ENCODE measurements at places on chromosomes 6 and 20.

DNA sequence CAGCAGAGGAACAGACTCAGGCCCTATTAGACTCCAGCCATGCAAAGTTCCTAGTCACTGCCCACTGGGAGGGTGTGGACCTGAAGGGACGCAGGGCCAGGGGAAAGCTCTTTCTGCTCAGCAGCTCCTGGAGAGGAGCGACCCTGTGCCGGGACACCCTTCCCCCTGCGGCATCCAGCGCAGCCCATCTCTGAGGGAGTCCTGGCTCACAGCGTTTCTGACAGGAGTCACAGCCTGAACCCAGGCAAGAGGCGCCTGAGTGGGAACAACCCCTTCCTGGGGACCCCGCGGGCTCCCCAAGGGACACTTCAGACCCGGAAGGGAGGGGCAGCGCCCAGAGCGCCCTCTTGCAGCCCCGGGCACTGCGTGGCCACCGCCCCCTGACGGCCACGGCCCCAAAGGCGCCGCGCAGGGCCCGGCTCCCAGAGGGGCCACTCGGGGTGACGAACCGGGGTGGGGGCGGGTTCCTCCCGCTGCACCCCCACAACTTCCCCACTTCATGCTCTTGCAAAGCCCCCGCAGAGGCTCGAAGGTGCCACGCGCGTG is 862 bp downstream of the UCKL1 start:
- no peak for DNase-seq

DNA sequence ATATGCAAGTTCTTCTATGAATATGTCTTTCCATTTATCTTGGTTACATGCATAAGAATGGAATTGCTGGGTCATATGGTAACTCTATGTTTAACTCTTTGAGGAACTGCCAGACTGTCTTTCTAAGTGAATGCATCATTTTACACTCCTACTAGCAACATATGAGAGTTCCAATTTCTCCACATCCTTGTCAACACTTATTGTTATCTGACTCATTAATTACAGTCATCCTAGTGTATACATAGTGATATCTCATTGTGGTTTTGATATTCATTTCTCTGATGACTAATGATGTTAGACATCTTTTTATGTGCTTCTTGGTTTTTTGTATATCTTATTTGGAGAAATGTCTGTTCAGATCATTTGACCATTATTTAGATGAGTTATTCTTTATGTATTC is 96.7 kb upstream of the LAMP5 start:
- no peak for DNase-seq

DNA sequence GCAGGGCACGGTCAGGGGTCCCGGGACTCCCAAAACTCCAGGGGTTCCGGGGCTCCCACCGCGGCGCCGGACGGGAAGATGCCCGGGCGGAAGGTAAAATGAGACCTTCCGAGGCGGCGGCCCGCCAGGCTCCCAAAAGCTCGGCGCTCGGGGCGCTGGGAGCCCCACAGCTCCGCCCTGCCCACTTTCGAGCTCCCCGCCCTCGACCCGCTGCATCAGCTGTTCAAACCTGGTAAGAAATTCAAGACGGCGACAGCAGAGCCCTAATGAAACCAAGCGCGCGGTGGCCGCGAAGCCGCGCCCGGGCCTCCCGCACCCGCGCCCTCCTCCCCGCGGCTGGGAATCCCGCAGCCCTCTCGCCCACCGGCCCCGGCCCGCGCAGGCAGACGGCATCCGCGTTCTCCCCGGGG is 369 bp downstream of the SLC4A11 start:
- no peak for DNase-seq

GRCh38 chr6:148999929-149000468 is 253.2 kb downstream of the UST start:
- DNase-seq: no peak

DNA sequence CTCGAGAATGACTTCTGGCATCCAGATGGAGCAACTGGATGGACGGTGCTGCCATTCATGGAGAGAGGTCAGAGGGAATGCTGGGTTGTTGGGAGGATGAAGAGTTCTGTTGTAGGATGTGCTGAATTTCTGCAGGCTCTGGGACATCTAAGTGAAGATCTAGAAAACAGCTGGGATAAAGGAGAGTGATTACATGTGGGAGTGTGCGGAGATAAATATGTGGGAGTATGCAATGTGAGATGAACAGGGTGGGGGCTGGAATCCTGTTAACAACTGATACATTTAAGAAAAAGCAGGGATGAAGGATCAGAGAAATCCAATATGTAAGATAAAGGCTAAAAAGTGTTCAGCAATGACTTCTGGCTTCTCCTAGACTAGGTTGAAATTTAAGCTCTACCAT is 43.1 kb downstream of the FAXC start:
- DNase-seq: no peak

GRCh38 chr20:47054506-47054905 is 159.9 kb downstream of the EYA2 start:
- DNase-seq: no peak

DNA sequence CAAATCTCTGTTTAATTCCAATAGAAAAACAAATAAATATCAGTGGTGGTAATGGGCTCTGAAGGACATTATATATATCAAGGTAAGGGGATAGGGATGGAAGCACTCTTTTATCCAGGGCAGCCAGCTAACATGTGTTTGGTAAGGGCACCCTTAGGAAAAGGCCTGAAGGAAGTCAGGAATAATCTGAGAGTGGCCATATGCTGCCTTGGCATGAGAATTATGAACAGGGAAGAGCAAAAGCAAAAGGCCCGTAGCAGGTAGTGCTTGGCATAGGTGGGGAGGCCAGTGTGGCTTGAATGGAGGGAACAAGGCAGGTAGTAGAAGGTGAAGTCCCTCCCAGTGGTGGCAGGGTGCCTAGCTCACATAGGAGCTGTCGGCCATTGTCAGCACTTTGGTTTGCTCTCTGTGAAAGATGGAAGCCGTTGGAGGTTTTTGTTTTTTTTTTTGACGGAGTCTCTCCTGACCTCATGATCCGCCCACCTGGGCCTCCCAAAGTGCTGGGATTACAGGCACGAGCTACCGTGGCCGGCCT is 39.6 kb upstream of the CSE1L start:
- no peak for DNase-seq

GRCh38 chr20:378961-379336 is 1.6 kb upstream of the TRIB3 start:
- no peak for DNase-seq

GRCh38 chr20:44195605-44196004 is 8.6 kb upstream of the JPH2 start:
- no peak for DNase-seq

DNA sequence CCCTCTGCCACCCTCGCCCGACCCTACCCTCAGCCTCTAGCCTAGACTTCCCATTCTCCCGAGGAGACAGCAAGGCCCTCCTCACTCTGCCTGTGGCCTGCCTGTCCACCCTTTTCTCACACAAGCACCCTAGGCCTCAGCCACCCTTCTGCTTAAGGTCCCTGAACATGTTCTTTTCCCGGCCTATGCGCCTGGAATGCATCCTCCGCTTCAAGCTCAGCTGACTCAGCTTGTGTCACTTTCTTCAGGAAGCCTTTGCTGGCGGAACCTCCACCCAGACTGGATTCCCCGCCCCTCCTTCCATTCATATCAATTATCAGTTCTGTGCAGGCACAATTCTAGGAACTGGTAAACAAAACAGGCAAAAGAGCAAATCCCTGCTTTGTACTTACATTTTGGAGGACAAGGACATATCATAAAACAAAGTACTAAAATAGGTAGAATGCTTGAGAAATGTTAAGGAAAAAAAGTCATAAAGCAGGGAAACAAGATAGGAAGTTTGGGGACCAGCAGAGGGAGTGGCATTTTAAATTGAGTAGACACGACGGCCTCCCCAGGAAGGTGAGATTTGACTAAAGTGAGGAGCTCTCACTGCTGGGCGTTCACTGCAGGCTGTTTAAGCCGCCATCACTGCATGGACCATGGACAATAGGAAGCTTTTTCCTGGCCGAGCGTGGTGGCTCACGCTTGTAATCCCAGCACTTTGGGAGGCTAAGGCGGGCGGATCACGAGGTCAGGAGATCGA is 17.9 kb upstream of the SNHG17 start:
- no peak for DNase-seq

- DNase-seq: no peak
Measured at GRCh38 chr20:36285746-36286447, 20.2 kb upstream of the DLGAP4 start.

- DNase-seq: no peak
Measured at GRCh38 chr6:111846492-111847409, 26.5 kb downstream of the FYN start.

- DNase-seq: no peak
Measured at GRCh38 chr6:42339991-42340401, 111.7 kb downstream of the TRERF1 start.

GRCh38 chr20:25576783-25577530 is 8.4 kb downstream of the NINL start:
- no peak for DNase-seq
